Fibroblast of skin of abdomen (primary cell): ENCODE measurements at places on chromosomes 5 and 9.

- DNase-seq = peak; percentile 77
Measured at GRCh38 chr9:16337322-16338029, 533.0 kb downstream of the BNC2 start.

- DNase-seq = no peak
Measured at GRCh38 chr5:127096328-127096993, 23.2 kb upstream of the C5orf63 start.

GRCh38 chr5:6520201-6520600, 71.5 kb downstream of the UBE2QL1 start:
- no peak for DNase-seq

DNA sequence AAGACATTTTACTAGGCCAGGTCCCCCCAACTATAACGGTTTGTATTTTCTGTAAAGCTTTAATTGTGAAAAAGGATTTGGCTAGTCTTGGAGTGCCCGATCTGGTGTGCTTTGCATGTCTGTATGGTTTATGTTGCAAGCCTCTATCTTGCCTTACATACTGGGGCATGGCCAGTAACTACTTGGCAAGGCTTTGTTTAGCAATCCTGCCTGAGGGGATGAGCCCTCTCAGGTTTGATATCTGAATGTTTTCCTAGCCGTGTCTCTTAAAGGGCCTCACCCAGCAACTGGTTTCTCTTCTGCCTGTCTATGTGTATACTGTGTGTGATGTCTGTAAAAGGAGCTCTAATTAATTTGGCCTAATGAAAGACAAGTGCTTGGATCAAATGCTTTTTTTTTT, 61.3 kb upstream of the SPINK5 start:
- no peak for DNase-seq

- peak; percentile 19 for DNase-seq
Measured at GRCh38 chr9:8254541-8254940, 455.0 kb upstream of the DMAC1 start.

GRCh38 chr5:87404359-87404758, 8.4 kb downstream of the CCNH start:
- DNase-seq = no peak

DNA sequence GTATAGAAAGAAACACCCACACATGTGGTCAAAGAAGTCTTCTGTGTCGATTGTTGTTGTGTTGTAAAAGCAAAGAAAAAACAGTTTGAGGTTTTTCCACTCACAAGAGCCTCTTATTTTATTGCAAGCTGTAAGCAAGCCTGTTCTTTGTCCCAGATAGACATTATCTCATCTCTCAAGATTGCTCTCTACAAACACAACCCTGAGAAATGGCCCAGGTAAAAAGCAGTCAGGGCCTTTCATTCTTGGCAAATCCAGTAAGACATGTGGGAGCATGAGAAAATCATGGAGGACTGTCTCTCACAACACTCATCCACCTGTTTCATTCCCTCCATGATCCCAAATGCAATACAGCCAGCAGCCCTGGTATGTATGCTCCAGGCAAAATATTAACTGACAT, 286.6 kb upstream of the POU5F2 start:
- DNase-seq = no peak

GRCh38 chr9:4814913-4815312, 22.2 kb downstream of the RCL1 start:
- DNase-seq = no peak

DNA sequence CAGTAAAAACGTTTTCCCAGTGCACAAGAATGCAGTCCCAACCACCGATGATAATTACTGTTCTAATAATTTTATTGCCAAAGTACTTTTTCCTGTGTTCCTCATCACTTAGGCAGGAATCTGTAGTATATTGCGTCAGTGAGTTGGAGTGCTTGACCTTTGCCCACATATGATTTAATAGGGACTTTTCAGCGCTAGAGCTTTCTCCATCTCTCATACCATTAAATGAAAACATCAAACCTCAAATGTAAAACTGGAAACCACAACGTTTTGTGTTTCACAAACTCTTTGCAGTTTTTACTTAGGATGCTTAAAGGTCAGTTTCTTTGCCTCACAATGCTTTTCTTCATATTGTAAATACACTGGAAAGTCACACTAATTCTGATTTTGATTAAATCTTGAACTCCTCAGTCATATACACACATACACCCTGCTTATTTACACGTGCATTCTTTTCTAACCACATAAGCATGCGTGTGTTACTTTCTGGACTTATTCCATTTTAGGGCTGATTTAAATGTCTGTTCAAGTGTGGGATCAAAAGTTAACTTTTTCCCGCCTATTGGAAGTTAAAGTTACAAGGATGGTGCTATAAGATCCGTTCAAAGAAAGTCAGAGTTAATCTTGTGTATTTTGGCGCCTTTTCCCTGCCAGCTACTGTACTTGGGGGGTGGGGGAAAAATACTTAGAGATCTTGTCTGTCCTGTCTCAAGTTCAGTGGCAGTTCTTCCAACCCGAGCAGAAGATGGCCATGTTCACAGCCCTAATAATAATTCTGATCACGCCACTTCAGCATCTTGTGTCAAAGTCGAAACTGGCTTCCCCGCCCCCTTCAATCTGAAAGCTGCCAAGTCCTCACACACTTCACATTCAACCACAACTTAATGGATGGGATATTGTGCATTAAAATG, 6.6 kb upstream of the NFIB start:
- peak; percentile 94 for DNase-seq

DNA sequence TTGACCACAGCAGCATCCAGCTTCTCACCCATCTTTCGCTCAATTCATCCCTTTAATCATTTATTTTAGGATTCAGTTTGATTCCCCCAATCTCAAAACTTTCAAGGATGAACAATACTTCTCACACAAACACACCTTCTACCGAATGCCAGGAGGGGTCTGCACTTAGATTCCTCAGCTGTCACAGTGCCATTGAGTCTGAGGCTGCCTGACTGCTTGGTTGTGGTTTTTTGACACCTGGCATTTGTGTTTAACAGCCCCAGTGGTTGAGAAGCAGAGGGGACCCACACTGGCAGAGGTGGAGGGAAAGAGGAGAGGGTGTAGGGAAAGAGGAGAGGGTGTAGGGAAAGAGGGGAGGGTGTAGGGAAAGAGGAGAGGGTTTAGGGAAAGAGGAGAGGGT, 54.9 kb downstream of the PALM2AKAP2 start:
- DNase-seq = no peak

DNA sequence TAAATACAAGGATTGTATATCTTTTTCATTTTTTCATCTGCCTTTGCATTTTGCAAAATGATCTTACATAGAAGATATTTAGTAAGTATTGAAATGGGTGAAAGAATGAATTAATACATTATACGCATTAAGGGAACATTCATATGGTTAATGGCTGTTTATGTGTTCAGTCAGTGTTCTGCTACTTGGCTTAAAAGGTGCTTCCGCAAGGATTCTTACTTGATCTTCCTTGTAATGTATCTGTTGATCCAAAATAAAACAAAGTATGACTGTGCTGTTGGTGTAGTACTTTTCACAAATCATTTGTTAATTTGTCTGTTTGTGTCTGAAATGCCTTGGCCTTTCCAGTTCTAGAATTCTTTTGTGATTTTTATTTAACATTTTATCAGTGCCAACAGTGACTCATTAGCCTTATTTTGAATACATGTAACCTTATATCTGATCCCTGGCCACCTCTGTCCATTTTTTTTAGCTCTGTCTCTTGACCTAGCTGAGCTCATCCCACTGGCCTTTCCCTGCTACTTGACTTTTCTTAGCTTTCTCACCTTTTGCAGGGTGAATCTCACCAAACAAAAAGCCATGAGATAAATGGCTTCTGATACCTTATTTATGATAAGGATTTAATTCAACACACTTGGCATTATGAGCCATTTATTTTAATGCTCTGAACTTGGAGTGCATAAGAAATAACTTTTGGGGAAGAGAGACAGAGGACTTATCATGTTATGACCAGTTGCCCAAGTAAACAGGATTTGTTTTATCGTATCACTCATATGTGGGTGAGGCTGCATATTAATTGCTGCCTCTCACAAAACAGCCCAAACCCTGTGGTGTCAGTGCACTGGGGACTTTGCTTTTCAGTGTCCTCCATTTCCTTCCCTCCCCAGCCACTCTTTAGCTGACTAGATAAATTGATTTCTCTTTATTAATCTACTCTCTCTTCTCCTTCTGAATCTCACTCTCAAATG, 340.3 kb downstream of the KDM4C start:
- DNase-seq = no peak

DNA sequence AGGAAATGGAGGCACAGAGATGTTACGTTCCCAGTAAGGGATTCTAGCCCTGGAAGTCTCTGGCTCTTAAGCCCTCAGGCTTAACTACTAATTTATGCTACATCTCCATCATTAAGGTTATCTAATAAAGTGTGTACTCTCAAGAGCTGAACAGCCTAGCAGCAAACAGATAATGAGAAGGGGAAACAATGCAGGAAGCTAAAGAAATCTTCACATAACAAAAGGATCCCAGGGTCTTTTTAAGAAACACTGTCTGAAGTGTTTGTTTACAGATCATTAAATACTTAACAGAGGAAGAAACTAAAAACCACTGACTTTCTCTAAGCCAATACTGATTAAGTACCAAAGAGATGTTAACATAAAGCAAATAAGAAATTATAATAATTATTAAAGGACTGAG, 129.0 kb downstream of the PAPPA start:
- no peak for DNase-seq

- DNase-seq = no peak
Measured at GRCh38 chr9:92974161-92974661, 26.9 kb downstream of the FGD3 start.

DNA sequence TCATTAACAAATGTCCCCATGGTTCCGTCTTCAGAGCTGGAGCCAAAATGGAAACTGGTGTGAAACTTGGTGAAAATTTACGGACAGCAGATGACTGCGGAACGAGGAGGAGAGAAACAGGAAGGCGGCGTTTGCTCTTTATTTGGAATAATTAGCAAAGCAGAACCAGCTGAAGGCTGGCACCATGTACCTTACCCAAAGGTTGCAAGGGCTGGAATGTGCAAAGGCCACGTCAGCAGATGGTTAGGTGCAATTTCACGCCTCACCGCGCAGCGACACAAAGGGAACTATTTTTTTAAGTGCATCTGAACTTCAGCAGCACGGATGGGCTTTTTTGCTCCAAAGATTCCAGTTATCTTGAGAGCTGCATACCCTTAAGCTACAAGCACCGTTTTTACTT, 127.4 kb downstream of the COL23A1 start:
- peak; percentile 42 for DNase-seq

GRCh38 chr9:15641291-15641690, 88.4 kb downstream of the CCDC171 start:
- DNase-seq = no peak

GRCh38 chr5:53882676-53883031, 322.2 kb downstream of the NDUFS4 start:
- DNase-seq = peak; percentile 68

DNA sequence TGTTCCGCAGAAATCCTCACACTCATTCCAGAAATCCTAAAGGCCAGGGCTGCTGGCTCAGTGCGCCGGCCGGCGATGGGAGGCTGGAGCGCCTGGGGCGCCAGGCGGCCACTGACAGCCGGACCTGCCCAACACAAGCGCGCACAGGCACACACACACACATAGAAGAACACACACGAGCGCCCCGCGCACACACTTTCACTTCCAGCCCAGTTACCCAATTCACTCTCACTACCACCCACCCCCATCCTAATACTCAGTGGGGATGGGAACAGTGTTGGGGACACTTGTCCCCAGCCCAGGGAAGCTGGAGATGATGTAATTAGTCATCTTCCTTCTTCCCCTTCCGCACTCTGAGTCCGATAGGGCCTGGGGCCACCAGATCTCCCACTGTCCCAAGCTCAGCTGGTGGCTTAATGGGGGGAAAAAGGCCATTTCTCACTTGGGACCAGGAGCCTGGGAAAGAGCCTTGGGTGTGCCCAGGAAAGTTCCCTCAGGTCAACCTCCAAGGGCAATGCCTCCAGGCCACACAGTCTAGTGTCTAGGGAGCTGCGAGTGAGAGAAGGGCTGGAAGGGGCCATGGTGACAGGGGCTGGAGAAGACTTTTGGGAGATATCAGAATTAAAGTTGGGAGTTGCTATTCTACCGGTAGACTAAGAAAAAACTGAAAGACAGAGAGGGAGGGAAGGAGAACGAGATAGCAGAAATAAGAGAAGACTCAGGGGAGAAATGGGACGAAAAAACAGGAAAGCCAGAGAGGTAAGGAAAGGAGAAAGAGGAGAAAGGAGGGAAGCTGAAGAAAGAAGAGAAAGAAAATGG, 1.7 kb downstream of the EBF1 start:
- peak; percentile 54 for DNase-seq

DNA sequence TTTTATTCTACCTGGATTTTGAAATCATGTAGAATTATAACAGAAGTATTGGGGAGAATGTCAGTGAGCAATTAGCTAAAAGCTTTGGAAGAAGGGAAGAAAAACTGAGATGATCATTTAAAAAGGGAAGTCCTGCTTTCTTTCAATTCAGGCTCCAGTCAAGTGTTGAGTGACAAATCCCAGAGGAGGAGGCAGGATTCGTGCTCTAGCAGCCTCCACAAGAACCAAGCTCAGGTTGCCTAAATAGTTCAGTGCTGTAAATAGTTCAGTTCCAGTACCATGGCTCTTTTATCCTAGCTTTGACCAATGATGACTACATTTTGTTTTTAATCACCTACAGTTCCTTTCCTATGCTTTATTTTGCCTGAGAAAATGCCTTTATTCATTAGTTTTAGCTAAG, 204.9 kb upstream of the NREP start:
- no peak for DNase-seq

- no peak for DNase-seq
Measured at GRCh38 chr9:97478301-97478981, 23.0 kb upstream of the TMOD1 start.

- DNase-seq = no peak
Measured at GRCh38 chr5:135013445-135013844, 20.6 kb downstream of the PITX1 start.

- DNase-seq = no peak
Measured at GRCh38 chr5:102720969-102721368, 34.1 kb upstream of the PAM start.

DNA sequence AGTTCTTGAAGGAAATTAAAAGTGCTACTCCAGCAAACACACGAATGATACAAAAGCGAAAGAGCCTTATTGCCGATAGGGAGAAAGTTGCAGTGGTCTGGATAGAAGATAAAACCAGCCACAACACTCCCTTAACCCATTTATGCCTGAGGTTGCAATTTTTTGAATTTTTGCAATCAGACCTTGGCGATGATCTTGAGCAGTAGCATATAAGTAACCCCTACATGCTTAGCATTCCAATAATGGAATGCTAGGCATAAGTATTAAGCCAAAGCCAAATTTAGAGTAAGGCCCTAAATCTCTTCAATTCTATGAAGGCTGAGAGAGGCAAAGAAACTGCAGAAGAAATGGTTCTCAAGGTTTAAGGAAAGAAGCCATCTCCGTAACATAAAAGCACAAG, 153.5 kb downstream of the SLC28A3 start:
- peak; percentile 73 for DNase-seq
